SHP77 (cell line): ENCODE measurements at places on chromosomes 7 and 10.
A peak's percentile ranks its signal among the peaks of the same experiment; 100 is the strongest.

DNA sequence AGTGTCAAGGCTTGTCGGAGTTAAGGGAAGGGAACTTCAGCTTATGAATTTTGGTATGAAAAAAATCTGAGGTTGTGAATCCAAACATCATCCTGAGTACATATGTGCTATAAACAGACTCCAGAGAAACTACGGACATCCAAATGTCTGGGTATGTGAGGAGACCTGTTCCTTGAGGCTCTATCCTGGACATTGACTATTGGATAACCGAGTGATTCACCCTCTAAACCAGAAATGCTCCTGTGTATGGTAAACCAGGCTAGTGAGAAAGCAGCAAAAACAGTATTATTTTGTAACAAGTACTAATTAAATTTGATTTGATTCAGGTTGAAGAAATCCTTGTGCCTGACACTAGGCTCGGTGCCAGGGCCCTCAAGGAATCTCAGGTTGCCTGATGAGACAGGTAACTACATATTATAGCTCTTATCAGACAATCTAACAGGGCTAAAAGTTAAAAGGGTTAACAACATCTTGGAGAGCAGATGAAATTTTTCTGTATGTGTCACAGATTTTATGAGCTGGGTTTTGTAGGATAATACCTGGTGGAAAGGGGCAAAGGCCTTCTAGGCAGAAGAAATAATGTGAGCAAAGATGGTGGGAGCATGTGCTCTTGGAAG lies 10.4 kb upstream of the STOX1 start:
- DNase-seq, result no peak

GRCh38 chr7:31076051-31076450 lies 23.9 kb downstream of the ADCYAP1R1 start:
- DNase-seq, result no peak

DNA sequence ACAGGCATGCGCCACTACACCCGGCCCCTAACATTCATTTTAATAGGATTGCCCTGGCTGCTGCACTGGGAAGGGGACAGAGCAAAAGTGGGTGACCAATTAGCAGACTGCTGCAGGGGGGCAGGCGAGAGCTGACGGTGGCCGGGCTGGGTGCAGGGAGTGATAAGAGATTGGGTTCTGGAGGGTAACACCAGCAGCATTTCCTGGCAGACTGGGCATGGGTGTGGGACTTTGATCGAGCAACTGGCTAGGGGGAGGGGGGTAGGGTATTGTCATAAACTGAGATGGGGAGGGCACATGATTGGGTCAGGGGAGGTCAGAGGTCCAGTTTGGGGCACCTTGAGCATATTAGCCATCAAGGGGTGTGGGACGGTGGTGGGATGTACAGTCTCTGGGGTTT lies 20.2 kb upstream of the AMZ1 start:
- no peak for DNase-seq

DNA sequence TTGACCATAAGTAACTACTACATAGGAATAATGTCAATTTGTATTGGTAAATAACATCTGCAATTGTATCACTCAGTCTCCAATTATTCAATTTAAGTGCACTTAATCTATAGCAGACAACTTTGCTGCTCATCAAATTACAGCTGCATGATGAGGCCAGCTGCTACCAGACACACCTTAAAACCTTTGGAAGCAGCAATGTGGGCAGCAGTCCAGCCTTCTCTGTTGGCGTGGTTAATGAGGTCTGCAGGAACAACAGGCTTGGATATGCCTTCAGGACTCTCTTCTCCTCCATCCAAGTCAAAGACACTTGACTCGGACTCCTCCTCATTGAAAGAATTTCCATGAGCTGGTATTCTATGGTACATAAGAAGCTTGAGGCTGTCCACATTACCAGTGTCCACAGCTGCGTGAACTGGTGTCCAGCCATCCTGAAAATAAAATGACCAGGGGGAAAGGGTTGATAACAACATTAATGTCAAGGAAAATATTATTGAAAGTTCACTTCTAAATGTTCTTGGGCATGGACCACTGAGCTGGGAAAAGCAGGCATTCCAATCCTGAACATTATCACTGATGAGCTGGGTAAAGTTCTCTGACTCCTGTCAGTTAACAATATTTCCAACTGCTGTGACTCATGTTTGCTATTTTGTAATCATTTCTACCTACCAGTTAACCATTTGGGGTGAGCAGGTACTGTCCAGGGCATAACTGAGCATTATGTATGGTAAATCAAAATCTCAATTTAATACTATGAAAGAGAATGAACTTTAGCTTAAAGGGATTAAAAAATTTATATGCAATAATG lies 95.7 kb downstream of the CTTNBP2 start:
- DNase-seq, result no peak

DNA sequence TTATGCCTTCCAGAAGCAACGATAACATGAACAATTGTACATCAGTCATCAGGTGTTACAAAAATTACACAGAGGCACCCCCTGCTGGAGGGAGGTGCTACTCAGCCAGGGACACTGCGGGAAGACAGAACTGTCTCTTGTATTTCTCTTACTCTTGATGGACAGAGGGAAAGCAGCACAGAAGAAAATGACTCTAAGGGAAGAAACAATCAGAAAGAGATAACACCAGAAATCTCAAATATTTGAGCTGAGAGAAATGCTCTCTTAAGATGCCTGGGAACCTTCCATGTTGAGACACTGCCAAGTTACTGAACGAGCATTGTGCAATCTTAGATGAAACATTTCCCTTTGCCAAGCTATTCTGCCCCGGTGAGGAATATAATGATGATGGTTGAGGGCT lies 227.6 kb upstream of the NPSR1 start:
- peak; percentile 17 for DNase-seq

DNA sequence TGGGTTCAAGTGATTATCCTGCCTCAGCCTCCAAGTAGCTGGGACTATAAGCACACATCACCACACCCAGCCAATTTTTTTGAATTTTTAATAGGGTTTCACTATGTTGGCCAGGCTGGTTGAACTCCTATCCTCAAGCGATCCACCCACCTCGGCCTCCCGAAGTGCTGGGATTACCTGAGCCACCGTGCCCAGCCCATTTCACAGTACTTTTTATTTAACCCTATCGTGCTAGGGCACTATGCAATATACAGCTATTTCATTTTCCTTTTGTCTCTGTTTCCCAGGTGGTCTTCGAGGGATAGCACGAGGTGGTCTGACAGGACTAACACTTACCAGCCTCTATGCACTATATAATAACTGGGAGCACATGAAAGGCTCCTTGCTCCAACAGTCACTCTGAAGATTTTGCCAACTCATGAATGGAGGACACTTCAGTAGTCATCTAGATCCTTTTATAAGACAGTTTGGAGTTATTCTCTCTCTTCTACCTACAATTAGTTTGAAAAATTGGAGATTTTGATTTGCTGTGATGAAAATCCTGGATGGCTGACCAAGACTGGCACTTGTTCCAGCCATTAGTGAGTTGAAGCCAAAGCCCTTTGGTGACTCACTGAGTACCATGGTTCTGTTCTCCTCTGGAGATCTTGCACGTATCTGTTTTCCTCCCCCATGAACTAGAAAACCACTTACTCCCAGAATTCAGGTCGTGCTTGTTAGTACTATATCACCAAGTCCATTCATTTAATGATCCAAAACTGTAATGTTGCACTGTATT lies 27.3 kb downstream of the NCOA4 start:
- no peak for DNase-seq

DNA sequence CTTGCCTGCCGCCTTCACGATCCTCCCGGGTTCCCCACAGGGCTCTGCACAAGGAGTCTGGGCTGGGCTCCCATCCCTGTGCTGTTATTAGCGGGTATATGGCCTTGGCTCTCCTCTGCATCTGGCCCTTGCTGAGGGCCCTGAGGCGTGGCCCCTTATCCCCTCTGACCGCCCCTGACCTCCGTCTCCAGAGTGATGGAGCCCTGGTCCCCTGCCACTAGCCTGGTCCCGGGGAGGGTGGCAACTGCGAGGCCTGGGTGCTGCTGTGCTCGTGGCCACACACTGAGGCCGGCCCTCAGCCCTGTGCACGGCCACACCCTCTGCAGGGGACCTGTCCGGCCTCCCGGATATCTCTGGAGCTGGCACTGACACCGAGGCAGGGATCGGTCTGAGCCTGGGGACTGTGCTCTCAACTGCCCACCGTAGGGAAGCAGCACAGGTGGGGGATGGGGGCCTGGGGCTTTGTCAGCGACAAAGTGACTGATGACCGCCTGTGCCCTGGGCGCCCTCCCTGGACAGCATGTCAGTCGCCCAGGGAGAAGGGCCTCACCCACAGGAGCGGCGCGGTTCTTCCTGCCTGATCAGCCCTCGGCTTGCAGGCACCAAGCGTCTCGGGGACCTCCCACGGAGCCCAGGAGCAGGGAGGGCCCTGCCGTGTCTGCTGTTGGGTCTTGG lies 72.4 kb downstream of the NKX6-2 start:
- no peak for DNase-seq

DNA sequence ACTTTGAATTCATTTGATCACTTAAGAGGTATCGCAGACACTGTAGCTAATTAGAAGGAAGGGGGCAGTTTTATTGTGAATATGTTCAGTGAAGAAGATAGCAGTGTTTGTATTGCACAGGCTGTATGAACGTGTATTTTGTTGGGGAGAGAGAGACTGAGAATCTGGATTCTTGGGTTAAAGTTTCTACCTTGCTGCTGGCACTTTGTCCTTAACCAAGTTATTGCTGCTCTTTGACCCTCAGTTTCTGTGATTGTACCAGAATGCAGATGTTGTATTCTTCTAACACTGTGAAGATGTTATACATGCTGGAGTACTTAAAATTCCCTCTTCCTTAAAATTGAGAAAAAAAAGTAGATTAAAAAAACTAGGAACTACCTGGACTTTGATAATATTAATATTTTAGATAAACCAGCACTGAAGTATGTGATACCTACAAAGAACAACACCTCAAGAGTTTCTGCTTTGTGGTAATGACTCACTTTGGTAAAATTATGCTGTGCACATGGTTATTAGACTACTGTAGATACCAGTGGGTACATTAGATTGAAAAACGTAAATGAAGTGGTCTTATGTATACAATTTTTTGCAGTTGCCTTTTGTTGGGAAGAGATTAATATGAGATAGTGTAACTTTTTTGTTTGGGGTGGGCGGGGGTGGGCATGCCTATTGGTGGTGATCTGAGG lies 321.3 kb downstream of the AUTS2 start:
- DNase-seq, result no peak

DNA sequence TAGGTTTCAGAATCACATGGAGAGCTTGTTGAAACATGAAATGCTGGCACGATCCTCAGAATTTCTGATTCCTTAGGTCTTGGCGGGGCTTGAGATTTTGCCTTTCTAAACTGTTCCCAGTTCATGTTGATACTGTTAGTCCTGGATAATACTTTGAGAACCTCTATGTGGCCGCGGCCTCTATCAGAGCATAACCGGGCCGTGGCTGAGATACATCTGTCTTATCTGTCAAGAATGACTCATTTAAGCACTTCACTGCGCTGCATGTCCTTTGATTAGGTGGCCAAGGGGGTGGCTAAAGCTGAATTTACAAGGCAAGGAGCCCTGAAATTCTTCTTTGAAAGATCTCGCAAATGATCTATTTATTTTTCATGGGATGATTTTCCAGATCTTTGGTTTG lies 66.9 kb downstream of the GALNT17 start:
- DNase-seq, result no peak

GRCh38 chr10:33331379-33331694 lies 3.1 kb downstream of the NRP1 start:
- DNase-seq, result no peak

- no peak for DNase-seq
Observed at GRCh38 chr7:34523226-34523918, 134.6 kb upstream of the NPSR1 start.

GRCh38 chr7:151459726-151460473 lies 20.0 kb upstream of the CRYGN start:
- no peak for DNase-seq

DNA sequence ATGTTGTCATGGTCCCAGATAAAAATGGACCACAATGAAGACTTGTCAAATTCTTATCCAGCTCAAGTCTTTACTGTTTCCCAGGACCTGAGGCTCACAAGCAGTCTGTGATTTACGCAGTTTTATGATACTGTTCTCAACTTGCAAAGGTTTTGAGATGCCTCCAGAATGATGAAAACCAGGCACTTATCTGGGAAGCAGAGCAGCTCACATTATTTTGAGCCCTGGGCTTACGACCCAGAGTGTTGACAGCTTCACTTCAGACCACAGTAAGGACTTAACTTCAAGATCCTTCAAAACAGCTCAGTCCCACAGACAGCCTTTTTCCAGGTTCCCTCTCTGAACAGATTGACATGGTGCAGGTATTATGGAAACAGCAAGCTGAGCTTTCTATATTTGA lies 236.1 kb downstream of the RNLS start:
- no peak for DNase-seq

GRCh38 chr10:21514818-21515351 lies 10.6 kb downstream of the SKIDA1 start:
- DNase-seq, result no peak

GRCh38 chr10:11328264-11329061 lies 283.0 kb downstream of the USP6NL start:
- DNase-seq, result no peak

DNA sequence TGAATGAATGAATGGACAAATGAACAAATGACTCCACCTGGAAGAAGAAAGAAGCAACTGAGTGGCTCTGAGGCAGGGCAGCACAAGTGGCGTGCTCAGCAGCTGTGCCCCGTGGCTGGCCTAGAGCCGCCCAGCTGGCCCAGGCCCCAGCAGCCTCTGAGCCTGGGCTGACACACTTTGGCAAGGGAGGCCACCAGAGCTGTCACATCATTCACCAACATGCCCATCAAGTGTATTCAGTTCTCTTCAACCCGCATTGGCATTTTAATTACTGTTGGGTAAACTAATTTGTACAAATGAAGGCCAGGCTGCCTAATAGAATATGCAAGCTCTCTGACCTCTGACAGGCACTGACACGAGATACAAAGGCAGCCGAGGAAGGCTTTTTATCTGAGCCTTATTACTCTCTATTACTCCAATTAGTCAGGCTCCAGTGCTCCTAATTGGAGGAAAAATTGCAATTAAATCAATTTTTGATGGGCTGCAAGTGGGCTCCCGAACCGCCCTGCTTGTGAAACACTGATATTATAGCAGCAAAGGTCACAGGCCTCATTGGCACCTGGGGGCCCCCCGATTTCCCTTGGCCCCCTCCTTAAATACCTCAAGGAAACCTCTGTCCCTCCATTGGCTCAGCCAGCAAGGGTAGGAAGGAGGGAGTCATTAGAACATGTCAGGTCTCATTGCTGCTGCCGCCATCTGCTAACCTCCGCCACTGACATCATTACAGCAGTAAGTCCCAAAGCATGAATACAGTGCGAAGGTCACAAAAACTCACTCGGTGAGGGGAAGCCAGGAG lies 41.9 kb downstream of the DPCD start:
- no peak for DNase-seq
